ENCODE measurements at places on chromosomes 3 and 15. TPM values are rescaled to one million over a fixed set of nuclear protein-coding genes. Genes with fewer than 3 reads are reported as not detected.

Gene XCR1
- total RNA-seq = not detected

Gene TTLL13
- total RNA-seq = 0.43 TPM

Gene DLEC1
- total RNA-seq = not detected

Gene STRC
- 0.17 TPM for total RNA-seq

Gene ACKR4
- total RNA-seq = not detected

Gene ATP13A5
- not detected for total RNA-seq

Gene GPR62
- not detected for total RNA-seq

Gene SCAANT1
- total RNA-seq = not detected

Gene ZNF385D
- not detected for total RNA-seq

- no peak for DNase-seq
Observed at GRCh38 chr3:149673393-149673792, 15.6 kb upstream of the WWTR1 start.

- no peak for DNase-seq
Observed at GRCh38 chr15:40235201-40235885, 3.5 kb upstream of the PAK6 start.

GRCh38 chr3:31713816-31714215 lies 181.1 kb downstream of the STT3B start:
- DNase-seq = no peak

- no peak for DNase-seq
Observed at GRCh38 chr3:53778153-53778552, 68.1 kb downstream of the CHDH start.

- no peak for DNase-seq
Observed at GRCh38 chr3:32459450-32459849, 43.2 kb downstream of the CMTM6 start.

GRCh38 chr15:78056714-78057269 lies 20.7 kb downstream of the TBC1D2B start:
- no peak for DNase-seq

DNA sequence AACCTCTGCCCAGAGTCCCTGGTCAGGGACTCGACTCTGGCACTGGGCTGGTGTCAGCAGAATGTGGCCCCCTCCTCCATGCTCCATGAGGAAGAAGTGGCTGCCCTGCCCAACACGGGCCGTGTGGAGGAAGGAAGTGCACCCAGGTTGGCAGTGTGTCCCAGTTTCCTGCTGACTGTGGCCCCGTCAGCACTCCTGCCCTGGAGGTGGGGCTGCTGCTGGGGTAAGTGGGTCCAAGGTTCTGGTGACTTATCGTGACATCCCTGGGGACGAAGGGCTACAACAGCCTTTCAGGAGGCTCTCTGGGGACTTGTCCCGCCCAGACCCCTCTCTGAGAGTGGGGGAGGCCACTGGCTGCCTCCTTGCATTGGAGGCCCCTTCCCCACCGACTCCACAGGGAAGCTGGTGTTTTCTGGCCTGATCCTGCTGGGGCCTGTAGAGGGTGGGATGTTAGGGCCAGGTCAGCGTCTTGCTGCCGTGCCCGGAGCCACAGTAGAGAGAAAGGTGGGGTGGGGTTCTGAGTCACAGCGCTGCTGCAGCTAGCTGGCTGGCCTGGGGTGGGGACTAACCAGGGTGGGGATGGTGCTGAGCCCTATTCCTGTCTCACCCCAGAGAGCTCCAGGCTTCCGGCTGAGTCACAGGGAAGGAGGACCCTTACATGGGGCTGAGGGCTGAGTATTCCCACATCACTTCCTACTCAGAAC lies 10.5 kb downstream of the SEMA4B start:
- DNase-seq = no peak

GRCh38 chr3:4814305-4814903 lies 164.8 kb upstream of the BHLHE40 start:
- peak; percentile 84 for DNase-seq

DNA sequence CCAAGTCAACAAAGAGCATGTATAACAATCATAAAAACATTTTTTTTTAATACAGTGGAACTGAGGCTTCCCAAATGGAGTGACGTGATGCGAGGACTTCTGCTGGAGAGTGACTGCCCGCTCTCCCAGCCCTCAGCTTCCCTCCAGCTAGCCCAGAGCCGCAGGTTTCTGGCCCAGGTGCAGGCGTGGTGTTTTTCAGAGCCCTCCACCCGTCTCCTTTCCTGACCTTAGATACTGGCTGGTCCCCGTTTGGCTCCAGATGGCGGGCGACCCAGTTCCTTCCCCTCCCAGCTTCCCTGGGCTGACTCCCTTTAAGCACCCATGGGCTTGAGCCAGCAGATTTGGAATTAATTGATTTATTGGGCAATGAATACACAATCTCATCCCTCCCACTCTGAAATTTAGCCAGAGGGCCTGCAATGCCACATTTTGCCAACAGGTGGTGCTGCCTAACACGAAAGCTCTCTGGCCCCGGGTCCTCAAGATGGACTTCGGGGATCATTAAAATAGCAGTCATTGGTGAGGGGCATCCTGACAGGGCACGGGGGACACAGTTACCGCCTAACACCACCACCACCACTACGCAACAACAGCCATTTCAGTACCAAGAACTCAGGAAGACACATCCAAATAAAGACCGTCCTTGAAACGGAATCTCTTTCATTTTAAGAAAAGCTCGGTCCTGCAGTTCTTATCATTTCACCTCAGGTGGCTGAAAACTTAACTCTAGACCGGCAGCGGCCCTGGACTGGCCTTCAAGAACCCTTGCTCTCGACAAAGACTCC lies 47.5 kb upstream of the MUC4 start:
- DNase-seq = peak; percentile 40

DNA sequence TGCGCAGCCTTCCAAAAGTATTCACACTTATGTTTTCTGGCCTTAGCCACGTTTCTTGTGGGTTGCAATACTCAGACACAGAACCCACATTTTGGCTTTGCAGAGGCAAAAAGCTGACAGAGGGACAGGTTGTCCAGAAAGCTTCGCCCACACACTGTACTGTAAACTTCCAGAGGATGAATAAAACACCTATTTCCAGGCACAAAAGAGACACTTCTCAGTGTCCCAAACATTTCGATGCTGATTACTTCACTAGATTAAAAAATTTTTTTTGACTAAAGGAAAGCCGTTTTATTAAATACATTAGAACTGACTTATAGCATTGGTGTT lies 28.0 kb upstream of the KCTD6 start:
- no peak for DNase-seq

- DNase-seq = no peak
Observed at GRCh38 chr3:141057436-141057835, 6.3 kb downstream of the SPSB4 start.

DNA sequence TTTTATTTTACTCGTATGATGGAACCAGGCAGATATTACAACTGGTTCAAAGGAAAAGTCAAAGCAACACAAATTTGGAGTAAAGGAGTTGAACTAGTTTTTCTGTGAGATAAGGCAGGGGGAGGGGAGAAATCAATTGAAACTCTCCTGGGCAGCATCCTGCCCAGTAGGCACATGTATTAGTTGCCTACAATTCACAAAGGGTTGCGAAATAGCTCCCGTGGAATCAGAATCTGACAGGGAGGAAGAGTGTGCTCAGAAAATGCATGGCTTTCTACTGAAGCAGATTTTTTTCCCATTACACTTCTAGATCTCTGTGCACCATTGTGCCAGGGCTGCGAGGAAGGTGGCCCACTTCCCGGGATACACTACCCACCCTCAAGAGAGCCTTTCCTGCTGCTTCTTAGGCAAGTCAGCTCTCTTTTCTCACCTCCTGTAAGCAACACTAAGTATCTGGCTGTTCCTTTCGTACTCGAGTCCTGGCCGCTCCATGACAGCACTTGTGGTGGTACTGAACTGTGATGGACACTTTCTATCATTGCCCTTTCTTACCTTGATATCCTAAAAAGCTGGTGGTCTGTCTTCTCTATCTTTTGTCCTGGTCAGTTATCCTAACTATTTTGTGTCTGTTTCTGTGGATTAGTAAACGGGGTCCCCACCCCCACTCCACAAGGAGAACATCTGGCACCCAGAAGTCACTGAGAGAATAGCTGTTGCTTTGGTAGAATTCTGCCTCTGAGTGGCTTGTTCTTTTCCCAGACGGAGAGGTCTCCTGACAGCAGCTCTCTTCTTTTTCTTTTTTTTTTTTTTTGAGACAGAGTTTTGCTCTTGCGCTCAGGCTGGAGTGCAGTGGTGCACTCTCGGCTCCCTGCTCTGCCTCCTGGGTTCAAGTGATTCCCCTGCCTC lies 74.8 kb downstream of the RPL39L start:
- DNase-seq = no peak

DNA sequence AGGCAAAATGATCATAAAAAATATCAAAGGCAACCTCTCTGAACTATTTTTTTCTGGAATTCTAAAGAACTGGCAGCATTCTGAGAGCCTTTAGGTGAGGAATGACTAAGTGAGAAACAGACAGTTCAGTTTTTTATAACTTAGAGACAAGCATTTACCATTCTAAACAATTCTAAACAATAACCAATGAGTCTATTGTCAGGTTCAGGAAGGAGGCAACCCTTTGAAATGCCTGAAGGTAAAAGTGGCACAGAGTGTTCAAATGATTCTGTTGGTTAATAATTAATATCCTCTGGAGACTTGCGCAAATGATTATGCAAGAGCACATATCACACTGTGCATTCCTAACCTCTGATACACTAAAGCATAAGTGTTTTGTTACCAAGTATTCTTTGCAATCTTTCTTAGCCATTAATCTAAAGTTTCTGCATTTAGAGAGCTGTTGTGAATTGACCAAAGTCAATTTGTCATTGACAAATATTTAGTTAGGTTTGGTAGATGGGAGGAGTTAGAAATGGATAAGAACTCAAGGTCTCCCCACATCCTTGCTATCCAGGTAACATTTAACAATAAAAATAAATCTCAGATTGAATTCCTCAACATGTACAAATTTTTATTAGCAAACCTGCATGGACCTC lies 9.2 kb upstream of the TGFBR2 start:
- DNase-seq = peak; percentile 64

DNA sequence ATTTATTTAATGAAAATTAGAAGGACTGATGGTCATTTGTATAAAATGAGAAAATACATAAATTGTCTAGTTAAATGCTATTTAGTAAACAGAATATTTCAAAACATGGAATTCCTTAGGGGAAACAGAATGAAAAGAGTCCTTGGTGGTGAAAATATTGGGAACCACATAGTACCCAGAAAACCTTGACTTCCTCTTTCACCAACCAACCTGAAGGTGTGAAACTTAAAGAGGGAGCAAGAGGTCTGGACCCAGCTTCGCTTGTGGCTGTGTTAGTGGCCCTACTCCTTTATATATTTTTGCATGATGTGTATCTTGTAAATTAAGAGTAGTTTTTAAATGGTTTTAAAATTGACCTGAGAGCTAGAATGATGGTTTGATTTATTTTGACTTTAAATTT lies 64.2 kb downstream of the MAP2K5 start:
- no peak for DNase-seq

DNA sequence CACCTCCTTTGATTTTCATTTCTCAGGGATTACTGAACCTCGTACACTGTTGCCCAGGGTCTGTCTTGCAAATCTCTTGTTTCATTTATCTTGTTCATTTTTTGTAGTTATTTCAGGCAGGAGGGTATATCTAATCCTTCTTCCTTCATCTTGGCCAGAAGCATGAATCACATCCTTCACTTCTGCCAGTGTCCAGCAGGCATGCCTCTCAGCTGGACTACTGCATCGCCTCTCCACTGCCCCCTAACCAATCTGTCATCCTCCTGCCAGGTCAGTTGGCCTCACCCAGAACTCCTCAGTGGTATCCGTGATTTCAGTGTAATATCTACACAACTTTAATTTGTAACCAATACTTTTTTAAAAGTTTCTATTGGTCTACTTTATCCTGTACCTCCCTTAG lies 297.9 kb downstream of the GABRG3 start:
- DNase-seq = no peak

DNA sequence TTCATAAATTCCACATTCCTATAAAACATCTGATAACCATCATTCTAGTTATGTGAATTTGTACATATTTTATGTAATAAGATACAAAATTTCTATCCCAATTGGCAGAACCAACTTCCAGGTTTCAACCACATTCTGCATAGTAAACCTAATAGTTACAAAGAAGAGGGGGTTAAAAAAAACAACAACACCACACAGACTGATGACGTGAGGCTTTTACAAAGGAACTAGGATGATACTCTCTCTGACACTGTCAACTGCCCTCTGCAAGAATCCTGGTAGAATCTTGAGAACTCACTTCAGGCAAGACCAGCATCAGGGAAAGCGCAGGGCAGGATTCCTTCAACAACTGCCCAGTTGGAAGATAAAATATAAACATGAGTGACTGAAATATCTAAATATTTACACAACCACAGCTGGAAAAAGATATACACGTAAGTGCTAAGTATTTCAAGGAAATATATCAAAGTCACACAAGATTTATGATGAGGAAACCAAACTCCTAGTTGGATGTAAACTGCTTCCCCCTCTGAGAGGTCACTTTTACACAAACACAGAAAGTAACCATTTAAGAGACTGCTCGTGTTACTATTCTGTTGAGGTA lies 816.4 kb downstream of the ROBO1 start:
- DNase-seq = peak; percentile 1

DNA sequence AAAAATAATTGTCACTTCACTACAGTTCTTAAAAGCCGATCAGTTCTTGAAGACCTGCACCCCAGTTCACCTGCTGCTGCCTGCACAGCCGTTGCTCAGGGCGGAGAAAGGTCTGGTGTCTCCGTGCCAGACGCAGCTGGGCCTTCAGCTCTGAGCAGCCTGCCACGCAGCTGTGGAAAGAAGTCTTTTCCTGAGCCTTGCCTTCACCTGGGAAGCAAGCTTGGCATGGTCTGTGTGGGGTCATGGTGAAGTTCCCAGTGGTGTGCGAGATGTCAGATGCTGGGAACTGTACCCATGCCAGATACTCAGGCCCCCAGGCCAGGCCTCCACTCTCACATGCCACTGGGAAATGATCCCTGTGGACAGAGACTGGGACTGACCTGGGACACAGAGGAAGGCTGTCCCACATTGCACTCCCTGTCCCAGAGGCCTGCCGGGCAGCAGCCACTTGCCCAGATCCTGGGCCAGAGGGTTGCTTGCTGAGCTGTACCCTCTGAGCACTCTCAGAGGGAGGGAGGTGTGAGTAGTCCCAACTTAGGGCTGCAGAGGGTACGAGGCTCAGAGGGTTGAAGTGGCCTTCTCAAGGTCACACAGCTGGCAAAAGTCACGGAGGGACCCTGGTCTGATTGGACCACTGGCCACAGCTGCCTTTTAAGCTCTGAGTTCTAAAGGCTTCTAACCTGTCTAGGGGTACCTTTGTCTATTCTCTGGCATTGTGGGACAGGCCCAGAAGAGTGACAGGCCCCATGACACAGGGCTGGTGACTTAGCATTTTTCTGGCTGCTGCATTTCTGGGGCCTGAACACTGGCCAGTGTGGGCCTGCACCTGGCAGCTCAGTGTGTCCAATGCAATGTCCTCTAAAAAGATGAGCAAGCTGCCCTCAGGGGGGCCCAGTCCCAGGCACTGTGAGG lies 55.4 kb downstream of the KLF13 start:
- no peak for DNase-seq

GRCh38 chr3:99256788-99257187 lies 355.3 kb upstream of the DCBLD2 start:
- DNase-seq = no peak

DNA sequence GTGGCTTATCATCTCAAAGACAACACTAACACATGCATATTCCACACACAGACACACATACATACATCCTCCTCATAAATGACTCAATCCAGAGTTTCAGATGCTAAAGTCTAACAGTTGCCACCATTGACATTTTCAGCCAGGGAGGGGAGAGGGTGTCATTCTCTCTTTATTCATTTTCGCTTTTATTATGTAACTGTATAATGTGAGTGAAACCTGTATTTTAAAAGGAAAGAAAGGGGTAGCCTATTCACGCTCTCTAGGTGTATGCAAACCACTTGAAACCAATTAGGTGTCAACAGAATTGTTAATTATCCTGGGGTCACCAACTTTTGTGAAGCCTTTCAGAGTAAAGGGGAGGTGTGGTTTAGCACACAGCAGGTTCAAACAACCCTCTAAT lies 1282.9 kb downstream of the ROBO2 start:
- DNase-seq = no peak

Measured in NCI-H460 (cell line).